ENCODE measurements at places on chromosomes 7 and 10.

- DNase-seq = no peak
Measured at GRCh38 chr7:53661645-53662217, 626.3 kb downstream of the POM121L12 start.

DNA sequence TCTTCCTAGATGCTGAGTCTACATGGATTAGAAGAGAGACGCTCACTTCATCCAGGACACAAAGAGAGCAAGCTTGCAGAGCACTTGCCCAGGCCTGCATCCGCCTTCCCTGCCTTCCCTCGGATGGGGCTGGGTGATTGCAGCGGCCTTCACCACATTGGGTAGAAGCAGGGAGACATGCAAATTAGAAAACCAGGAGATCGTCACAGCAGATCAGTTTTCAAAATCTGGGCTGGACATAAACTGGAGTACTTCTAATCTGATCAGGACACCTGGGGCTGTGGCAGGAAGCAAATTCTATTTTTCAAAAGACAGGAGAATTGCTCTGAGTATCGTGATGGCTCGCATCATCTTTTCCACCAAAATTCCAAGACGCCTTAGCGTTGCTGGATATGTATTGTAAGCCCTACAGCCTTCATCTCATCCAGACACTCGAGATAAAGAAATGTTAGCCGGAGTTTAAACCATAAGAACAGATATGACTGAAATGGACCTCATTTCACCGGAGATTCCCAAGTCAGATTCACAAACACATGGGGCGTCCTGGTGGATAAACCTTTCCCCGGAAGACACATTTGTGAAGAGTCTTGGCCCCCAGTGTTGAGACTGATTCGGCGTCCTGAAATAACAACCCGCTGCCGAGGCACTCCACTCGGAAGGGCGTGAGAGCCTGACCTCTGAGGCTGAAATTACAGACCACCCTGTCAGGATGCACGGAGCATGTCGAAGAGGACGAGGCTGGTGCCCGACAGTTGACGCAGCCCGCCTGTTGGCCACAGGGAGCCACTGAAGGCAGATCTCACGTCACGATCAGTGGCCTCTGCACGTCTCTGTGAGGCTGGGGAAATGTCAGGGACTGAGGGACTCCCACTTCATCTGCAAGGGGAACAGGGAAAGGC, 91.2 kb upstream of the PARD3 start:
- no peak for DNase-seq

GRCh38 chr7:37234334-37234733, 214.3 kb downstream of the ELMO1 start:
- no peak for DNase-seq

GRCh38 chr7:132140341-132140740, 435.9 kb downstream of the PLXNA4 start:
- DNase-seq = no peak

- DNase-seq = no peak
Measured at GRCh38 chr10:5512331-5512730, 12.4 kb upstream of the CALML3 start.

- no peak for DNase-seq
Measured at GRCh38 chr7:141157138-141157765, 83.4 kb downstream of the TMEM178B start.

GRCh38 chr7:69994886-69995542, 396.7 kb downstream of the AUTS2 start:
- no peak for DNase-seq

- no peak for DNase-seq
Measured at GRCh38 chr7:154919344-154920225, 83.3 kb downstream of the PAXIP1 start.

DNA sequence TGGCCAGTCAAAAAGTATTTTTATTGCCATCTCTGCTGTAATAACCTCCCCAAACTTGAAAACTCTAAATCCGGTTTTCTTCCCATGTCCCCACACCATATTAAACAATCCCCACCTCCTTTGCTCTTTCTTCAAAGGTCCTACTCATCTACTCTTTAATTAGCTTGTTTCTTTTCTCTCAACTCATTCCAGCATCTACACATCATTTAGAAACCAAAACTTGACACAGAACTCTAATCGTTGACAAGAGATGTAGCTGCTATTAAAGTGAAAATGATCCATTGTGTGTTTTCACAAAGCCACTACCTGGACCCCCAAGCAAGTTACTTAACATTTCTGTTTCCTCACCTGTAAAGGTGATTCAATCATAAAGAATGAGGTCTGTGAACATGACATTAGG, 436.3 kb upstream of the NPVF start:
- no peak for DNase-seq

DNA sequence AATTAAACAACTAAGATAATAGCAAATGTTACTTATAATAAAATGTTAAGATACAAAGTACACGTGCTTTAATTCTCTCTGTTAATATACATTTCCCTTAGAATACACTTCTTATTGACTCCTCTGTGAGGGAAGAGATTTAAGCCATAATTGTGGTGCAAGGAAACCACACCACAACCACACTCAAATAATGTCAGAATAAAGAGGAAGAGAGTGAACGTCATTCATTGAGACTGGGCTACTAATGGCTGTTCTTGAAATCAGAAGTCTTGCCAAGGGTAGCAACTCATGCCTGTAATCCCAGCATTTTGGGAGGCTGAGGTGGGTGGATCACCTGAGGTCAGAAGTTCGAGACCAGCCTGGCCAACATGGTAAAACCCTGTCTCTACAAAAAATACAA, 10.0 kb downstream of the FAM171A1 start:
- no peak for DNase-seq

DNA sequence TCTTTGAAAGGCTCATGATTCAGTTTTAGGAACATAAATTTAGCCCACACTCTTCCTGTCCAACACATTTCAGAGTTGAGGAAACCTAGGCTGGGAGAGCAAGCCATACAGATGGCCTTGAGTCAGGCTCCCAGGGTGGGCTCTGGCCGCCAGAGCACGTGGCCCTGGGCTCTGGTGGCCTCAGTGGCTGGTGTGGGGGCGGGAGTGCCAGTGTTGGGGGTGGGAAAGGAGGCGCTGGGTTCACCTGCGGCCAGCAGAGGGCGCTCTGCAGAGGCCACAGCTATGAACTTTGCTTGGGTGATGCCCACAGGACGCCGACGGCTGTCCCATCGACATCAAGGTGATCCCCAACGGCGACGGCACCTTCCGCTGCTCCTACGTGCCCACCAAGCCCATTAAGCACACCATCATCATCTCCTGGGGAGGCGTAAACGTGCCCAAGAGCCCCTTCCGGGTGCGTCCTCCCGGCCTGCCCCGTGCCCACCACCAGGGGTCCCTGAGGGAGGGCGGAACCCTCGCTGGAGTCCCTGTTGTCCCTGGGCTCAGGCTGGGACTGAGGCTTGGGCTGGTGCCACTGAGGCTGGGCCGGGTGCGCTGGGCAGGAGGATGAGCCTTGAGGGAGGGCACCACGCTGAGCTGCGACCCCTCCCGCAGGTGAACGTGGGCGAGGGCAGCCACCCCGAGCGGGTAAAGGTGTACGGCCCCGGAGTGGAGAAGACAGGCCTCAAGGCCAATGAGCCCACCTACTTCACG, 11.9 kb downstream of the FLNC start:
- peak; percentile 23 for DNase-seq

GRCh38 chr7:30510124-30511075, 5.8 kb upstream of the GGCT start:
- DNase-seq = no peak

DNA sequence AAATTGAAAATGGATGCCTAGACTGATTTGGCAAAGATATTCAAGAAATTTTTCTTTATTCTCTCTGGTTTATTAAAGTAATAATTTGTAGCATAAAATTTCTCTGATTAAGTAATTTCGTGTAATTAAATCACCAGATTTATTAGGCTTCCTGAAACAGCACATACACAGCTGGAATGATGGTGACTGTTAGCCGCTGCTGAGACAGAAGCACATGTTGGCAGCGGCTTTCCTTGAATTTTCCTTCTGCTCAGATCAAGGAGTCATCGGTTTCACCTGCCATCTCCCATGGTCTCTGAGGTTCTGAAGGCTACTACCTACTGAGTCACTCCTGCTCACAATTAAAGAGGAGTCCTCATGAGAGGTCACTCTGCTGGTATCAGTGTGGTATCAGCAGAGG, 101.5 kb downstream of the GFRA1 start:
- no peak for DNase-seq

DNA sequence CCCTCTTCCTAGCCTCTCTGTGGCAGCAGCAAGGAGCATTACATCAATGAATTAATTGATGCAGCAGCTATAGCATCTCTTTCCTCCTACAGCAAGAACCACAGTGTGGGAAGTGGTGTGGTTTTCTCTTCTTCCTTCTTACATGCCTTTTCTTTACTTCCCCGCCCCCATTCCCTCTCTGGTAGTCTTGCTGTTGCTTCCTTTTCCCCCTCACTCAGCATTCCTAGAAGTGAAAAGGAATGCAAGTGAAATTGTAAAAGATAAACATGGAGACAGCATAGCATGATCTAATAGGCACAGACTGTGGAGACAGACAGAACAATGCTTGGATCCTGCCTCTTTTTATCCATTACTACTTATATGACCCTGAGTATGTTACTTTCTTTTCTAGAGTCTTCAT, 370.5 kb upstream of the BMPER start:
- no peak for DNase-seq

GRCh38 chr7:117686311-117686935, 186.8 kb downstream of the CTTNBP2 start:
- no peak for DNase-seq

DNA sequence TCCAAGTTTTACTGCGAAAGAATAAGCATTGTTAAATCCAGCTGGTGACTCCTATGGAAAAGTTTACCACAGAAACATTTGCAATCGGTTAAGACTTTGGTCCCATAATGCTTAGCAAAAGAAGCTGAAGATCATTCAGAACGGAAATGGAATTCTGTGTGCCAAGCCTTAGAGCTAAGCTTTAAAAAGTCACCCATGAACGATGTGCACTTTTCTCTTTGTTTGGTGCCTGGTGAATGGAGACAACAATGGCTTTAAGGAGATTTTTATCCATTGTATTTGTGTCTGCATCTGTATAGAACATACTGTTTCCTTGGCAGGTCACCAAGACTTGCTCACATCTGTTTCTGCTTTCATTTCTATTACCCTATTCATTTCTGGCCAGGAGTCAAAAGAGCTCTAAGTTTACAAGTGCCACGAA, 26.3 kb upstream of the COL1A2 start:
- DNase-seq = no peak

GRCh38 chr7:108515013-108515412, 10.9 kb downstream of the PNPLA8 start:
- DNase-seq = no peak

DNA sequence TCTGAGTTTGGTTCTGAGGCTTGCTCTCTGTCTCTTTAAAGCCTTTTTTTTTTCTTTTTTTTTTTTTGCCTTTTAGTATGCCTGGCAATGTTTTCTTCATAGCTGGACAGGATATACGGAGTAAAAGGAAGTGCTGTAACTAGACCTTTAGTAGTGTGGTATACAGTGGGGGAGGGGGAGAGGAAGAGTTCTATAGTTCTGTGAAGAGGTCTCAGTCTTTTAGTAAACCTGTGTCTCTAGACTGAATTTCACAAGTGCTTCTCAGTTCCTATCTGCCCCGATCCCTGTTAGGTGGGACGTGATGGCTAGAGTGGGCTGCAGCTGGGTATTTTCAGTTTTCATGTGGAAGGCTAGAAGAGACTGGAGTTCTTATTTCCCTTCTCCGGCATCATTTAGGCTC, 3.1 kb upstream of the ABCC2 start:
- DNase-seq = no peak

DNA sequence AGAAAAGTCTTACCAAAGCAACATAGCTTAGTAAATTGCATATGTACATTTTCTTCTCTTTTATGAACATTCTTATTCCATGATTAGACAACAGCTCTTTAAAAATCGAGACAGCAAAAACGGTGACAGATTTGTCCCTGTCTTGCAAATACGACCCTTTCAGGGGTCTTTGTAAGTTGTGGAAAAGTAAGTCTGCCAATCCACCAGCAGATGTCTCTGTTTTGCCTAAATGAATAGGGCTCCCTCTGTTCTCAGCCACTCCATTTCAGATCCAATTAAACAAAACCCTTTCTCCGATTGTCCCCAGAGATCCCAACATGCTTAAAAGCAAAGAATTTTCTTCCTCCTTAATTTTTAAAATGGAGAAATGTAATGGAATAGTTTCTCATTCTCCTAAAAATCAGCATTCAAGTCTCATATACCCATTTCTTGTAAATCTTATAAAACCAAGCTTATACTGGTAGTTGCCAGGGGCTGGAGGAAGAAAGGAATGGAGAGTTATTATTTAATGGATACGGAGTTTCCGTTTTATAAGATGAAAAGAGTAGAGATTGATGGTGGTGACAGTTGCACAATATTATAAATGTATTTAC, 61.0 kb upstream of the NFE2L3 start:
- peak; percentile 57 for DNase-seq

- peak; percentile 6 for DNase-seq
Measured at GRCh38 chr7:47088329-47089067, 493.4 kb downstream of the TNS3 start.

DNA sequence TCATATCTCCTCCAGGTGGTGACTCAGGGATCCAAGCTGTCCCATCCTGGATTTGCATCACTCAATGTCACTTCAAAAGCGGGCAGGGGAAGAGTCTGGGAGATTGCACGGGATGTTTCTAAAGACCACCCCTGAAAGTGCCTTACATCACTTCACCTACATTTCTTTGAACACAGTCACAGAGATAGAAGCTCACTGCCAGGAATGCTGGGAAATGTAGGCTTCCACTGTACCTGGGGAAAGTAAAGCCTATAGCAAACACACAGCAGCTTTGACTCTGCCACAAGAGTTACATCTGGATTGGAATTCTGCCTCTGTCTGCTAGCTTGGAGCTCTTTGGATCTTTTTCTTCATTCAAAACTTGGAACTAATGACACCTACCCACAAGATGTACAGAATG, 300.9 kb downstream of the WDR11 start:
- no peak for DNase-seq

- no peak for DNase-seq
Measured at GRCh38 chr7:50659329-50659965, 94.2 kb upstream of the DDC start.

- no peak for DNase-seq
Measured at GRCh38 chr7:77862691-77863090, 64.1 kb downstream of the PHTF2 start.

GRCh38 chr10:53284615-53285182, 512.1 kb upstream of the MBL2 start:
- no peak for DNase-seq

- no peak for DNase-seq
Measured at GRCh38 chr10:114140036-114140435, 34.0 kb downstream of the CCDC186 start.

All from naive thymus-derived CD4-positive, alpha-beta T cell (primary cell).